Effector memory CD8-positive, alpha-beta T cell (primary cell): ENCODE measurements at places on chromosomes 2 and 18.

DNA sequence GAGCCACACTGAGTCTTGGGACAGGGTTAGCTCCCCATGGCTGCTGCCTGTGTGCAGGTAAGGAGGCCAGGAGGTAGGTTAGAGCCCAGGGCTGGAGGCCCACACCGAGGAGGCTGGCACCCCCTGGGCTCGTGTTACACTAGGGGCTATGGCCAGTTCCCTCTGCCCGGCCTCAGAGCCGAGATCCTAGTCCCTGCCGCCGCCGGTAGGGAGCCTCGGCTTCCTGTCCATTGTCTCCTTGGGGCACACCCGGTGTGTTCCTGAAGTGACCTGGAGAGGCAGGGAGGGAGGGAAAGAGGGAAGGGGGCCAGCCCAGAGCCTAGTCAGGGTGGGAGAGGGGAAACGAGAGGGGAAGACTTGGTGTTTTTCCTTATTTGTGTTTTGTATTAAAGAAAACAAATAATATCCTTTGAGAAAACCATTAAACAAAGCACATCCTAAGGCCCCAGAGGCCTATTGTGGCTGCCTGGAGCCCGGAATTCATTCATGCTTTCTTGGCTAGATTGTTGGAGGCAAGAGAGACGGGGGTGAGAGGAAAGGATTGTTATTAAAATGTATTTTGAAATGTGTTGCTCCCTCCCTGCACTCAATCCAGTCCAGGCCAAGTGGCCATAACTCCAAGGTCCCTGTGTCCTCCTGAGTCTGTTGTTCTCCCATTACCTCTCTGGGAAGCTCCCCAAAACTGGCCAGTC lies 170.7 kb downstream of the CTIF start:
- H3K4me3 ChIP-seq, result no peak overlapping the region
- H3K36me3 ChIP-seq, result no peaks in the 10 kb centered on the region
- no peak overlapping the region for H3K27ac ChIP-seq
- DNase-seq, result no peak

- no peak overlapping the region for H3K27ac ChIP-seq
- no peak for DNase-seq
- H3K27me3 ChIP-seq, result no peaks in the 10 kb centered on the region
- no peaks in the 10 kb centered on the region for H3K36me3 ChIP-seq
- no peaks in the 10 kb centered on the region for H3K4me1 ChIP-seq
- H3K4me3 ChIP-seq, result no peak overlapping the region
Observed at GRCh38 chr2:172329774-172330671, 97.4 kb upstream of the ITGA6 start.

- DNase-seq, result peak; percentile 31
- peak overlapping the region; percentile 57 for H3K4me3 ChIP-seq
- no peak overlapping the region for H3K27ac ChIP-seq
- no peaks in the 10 kb centered on the region for H3K36me3 ChIP-seq
- peaks cover 30% of the 10 kb centered on the region for H3K27me3 ChIP-seq
- peaks cover 4% of the 10 kb centered on the region for H3K4me1 ChIP-seq
Observed at GRCh38 chr2:71545572-71546274, 92.4 kb downstream of the DYSF start.

DNA sequence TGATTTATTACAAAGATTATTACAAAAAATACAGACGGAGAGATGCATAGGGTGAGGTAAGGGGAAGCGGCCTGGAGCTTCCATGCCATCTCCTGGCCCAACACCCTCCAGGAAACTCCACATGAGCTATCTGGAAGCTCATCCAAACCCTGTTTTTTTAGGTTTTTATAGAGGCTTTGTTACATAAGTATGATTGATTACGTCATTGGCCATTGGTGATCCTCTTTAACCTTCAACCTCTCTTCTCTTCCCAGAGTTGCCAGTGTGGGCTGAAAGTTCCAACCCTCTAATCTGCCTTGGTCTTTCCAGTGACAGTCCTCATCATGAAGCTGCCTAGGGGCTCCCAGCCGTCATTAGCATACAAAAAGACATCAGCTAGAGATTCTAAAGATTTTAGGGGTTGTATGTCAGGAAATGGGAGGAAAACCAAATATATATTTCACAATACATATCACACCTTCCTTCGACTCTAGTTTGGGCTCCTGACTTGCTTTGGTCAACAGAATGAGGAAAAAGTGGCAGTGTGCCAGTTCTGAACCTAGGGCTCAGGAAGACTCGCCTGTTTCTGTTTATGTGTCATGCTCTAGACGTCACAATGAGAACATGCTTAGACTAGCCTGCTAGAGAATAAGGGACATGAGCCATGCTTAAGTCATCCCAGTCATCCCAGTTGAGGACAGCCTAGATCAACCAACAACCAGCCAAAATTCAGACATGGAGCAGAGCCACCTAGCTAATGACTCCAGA lies 54.1 kb downstream of the ETAA1 start:
- DNase-seq, result no peak
- no peak overlapping the region for H3K27ac ChIP-seq
- H3K36me3 ChIP-seq, result no peaks in the 10 kb centered on the region
- no peaks in the 10 kb centered on the region for H3K4me1 ChIP-seq

GRCh38 chr2:74755386-74755785 lies 78.5 kb upstream of the HK2 start:
- DNase-seq, result no peak
- no peaks in the 10 kb centered on the region for H3K36me3 ChIP-seq
- no peak overlapping the region for H3K27ac ChIP-seq

GRCh38 chr2:85756822-85757435 lies 3.1 kb downstream of the ATOH8 start:
- H3K4me1 ChIP-seq, result peaks cover 16% of the 10 kb centered on the region
- H3K36me3 ChIP-seq, result peaks cover 6% of the 10 kb centered on the region
- H3K27ac ChIP-seq, result no peak overlapping the region
- H3K4me3 ChIP-seq, result no peak overlapping the region
- no peak for DNase-seq

- no peaks in the 10 kb centered on the region for H3K4me1 ChIP-seq
- DNase-seq, result no peak
- H3K36me3 ChIP-seq, result peaks cover 3% of the 10 kb centered on the region
- H3K27me3 ChIP-seq, result peaks cover 85% of the 10 kb centered on the region
Observed at GRCh38 chr18:50558948-50559751, 737 bp upstream of the MAPK4 start.

- peaks cover 22% of the 10 kb centered on the region for H3K4me1 ChIP-seq
- H3K27me3 ChIP-seq, result no peaks in the 10 kb centered on the region
- H3K36me3 ChIP-seq, result peaks cover 14% of the 10 kb centered on the region
- peak overlapping the region; percentile 88 for H3K4me3 ChIP-seq
Observed at GRCh38 chr2:181394741-181395437, 62.3 kb upstream of the ITGA4 start.

DNA sequence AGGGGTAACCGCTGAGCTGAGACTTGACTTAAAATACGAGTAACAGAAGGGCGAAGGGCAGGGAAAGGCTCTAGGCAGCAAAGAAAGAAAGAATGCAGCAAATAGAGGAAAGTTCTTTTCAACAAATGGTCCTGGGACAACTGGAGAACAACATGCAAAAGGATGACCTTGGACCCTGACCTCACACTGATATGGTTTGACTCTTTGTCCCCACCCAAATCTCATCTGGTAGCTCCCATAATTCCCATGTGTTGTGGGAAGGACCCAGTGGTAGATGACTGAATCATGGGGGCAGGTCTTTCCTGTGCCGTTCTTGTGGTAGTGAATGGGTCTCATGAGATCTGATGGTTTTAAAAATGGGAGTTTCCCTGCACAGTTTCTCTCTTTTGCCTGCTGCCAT lies 33.9 kb downstream of the ST3GAL5 start:
- H3K27ac ChIP-seq, result peak overlapping the region; percentile 98
- H3K36me3 ChIP-seq, result peaks cover 38% of the 10 kb centered on the region
- H3K4me1 ChIP-seq, result peaks cover 58% of the 10 kb centered on the region
- no peak for DNase-seq
- H3K27me3 ChIP-seq, result no peaks in the 10 kb centered on the region
- peak overlapping the region; percentile 75 for H3K4me3 ChIP-seq

- DNase-seq, result no peak
- H3K36me3 ChIP-seq, result peaks cover 57% of the 10 kb centered on the region
- H3K27me3 ChIP-seq, result peaks cover 44% of the 10 kb centered on the region
- peaks cover 24% of the 10 kb centered on the region for H3K4me1 ChIP-seq
- H3K4me3 ChIP-seq, result no peak overlapping the region
Observed at GRCh38 chr2:174344716-174345461, 10.1 kb downstream of the SP9 start.

DNA sequence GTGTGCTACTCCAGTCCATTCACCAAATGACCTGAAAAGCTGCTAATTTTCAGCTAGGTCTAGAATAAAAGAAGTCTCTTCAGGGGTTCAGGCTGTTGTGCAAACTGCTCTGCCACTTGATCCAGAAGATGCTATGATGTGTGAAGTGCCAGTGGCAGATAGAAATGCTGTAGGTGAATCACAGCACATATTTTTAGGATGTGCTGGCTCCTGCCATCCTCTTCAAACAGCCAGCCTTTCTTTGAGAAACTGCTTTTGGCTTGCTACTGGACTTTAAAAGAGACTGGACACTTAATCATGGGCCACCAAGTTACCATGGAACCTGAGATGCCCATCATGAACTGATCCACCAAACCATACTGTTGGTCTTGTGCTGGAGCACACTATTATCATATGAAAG lies 322.1 kb downstream of the EN1 start:
- no peak overlapping the region for H3K4me3 ChIP-seq
- no peak for DNase-seq
- H3K27ac ChIP-seq, result no peak overlapping the region
- peaks cover 8% of the 10 kb centered on the region for H3K27me3 ChIP-seq
- H3K36me3 ChIP-seq, result peaks cover 2% of the 10 kb centered on the region

GRCh38 chr18:10462597-10462996 lies 8.2 kb downstream of the APCDD1 start:
- H3K4me3 ChIP-seq, result no peak overlapping the region
- no peaks in the 10 kb centered on the region for H3K36me3 ChIP-seq
- DNase-seq, result no peak
- peaks cover 9% of the 10 kb centered on the region for H3K27me3 ChIP-seq
- no peak overlapping the region for H3K27ac ChIP-seq

DNA sequence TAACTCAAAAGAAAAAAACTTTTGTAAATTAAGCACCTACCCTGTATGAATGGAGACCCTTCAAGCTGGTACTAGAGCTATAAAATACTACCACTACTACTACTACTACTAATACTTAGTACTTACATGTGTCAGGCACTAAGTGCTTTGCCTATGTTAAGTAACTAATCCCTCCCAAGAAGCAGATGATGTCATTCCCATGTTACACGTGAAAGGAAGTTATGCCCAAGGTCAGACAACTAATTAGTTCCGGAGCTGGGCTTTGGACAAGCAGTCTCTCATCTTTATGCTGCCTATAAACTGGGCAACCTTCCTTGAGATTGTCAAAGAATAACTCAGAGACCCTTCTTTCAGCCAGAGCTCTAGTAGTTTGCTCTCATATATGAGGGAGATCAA lies 13.9 kb upstream of the ATP6V1B1 start:
- H3K4me1 ChIP-seq, result no peaks in the 10 kb centered on the region
- H3K27ac ChIP-seq, result no peak overlapping the region
- peaks cover 7% of the 10 kb centered on the region for H3K27me3 ChIP-seq

DNA sequence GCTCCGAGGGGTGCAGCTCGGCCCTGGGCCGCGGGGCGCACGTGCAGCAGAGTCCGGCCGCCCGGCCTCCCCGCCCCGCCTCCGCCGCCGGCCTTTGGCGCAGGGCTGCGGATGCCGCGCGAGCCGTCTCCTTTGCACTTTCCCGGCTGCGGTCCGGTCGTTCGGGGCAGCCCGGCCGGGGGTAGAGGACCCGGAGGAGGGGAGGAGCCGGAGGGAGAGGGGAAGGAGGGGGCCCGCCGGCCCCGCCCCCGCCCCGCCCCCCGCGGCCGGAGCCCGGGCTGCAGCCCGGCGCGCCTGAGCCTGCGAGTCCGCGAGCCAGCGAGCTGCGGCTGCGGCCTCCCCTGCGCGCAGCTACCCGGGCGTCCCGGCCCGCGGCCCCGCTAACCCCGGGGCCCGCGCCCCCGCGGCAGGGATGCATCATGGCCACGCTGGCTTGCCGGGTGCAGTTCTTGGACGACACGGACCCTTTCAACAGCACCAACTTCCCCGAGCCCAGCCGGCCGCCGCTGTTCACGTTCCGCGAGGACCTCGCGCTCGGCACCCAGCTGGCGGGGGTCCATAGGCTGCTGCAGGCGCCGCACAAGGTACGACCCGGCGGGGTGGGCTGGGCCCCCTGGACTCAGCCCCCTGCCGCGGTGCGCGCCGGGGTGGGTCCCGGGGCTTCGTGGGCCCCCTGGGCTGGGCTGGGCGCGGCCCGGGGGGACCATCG lies at the start of gene FHOD3:
TSS of gene FHOD3 (plus strand) at position 297 of the 709 bp plus-strand sequence. CDS start at position 420, 123 bp downstream.
- H3K4me1 ChIP-seq, result no peaks in the 10 kb centered on the region
- H3K27me3 ChIP-seq, result peaks cover 36% of the 10 kb centered on the region
- H3K36me3 ChIP-seq, result no peaks in the 10 kb centered on the region
- no peak for DNase-seq
- no peak within 1 kb of the TSS for H3K27ac ChIP-seq

DNA sequence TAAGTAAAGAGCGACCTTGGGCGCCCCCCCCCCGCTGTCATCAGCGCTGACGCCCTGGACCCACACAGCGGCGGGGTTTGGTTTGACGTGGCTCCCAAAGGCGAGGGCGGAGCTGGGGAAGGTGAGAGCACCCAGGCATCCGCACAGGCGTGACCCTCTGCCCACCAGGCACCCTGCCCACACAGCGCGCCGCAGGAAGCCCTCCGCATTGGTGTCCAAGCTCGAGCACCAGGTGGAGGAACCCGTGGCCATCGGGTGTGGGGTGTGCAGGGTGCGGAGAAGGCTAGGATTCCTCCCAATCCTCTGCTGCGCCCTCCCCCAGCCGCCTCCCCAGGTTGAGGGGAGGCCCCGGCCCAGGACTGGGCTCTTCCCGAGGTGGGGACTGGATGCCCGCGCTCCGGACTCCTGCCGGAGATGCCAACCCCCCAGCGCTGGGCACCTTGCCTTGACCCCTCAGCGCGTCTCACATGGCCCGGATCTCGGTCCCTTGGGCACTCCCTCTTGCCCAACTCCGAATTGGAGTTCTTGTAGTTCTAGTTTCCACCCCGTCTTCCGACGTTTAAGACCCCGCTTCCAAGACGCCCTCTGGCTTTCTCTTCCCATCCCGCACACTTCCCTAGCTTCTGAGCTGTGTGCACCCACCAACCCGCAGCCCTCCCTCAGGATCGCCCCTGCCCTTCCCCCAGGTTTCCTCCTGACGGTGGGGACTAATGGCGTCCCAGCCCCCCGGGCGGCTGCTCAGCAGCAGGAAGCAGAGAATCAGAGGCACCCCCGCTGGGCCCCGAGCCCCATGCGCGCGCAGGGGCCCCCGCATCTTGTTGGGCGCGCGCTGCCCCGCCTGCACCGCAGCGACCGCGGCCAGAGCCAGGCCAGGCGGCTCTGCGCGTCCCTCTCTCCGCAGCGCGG lies 25.9 kb upstream of the RESP18 start:
- no peak overlapping the region for H3K27ac ChIP-seq
- no peaks in the 10 kb centered on the region for H3K4me1 ChIP-seq
- peaks cover 48% of the 10 kb centered on the region for H3K27me3 ChIP-seq

- H3K4me3 ChIP-seq, result no peak overlapping the region
- peaks cover 13% of the 10 kb centered on the region for H3K27me3 ChIP-seq
- DNase-seq, result no peak
- H3K4me1 ChIP-seq, result no peaks in the 10 kb centered on the region
Observed at GRCh38 chr2:240986787-240987411, 11.5 kb upstream of the SNED1 start.

- peaks cover 37% of the 10 kb centered on the region for H3K36me3 ChIP-seq
- no peak for DNase-seq
- no peaks in the 10 kb centered on the region for H3K27me3 ChIP-seq
- no peak overlapping the region for H3K27ac ChIP-seq
Observed at GRCh38 chr2:10635430-10635829, 54.3 kb downstream of the NOL10 start.
